ENCODE measurements at places on chromosomes 12 and 14. TPM values are rescaled to one million over a fixed set of nuclear protein-coding genes. Genes with fewer than 3 reads are reported as not detected.

The ESPL1 gene
- 63.4 TPM for total RNA-seq

DNA sequence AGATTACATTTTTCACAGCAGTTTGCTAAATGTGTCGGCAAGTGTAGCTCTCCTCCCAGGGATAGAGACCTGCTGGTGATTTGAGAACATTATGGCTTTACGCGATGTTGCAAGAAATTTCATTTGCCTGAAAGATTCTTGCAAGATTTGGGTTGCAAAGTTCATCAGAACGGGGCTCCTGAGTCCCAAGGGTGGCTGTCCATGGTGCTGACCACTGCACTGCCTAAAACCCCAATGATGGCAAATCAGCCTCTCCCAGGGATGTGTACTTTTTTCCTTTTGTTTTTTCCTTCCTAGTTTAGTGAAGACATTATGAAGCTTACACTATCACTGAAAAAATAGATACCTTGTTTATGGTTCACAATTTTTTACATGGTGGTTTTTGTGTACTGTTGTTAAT is 85.4 kb downstream of the WSCD2 start:
- H3K4me3 ChIP-seq = no peak overlapping the region
- no peaks in the 10 kb centered on the region for H3K36me3 ChIP-seq
- H3K4me1 ChIP-seq = no peaks in the 10 kb centered on the region
- DNase-seq = peak; percentile 38
- peaks cover 14% of the 10 kb centered on the region for H3K27me3 ChIP-seq

GRCh38 chr14:73764406-73765280 is 50.5 kb upstream of the PNMA1 start:
- DNase-seq = no peak
- H3K4me1 ChIP-seq = peaks cover 63% of the 10 kb centered on the region
- H3K4me3 ChIP-seq = no peak overlapping the region
- H3K27me3 ChIP-seq = no peaks in the 10 kb centered on the region
- H3K27ac ChIP-seq = peak overlapping the region; percentile 73
- H3K36me3 ChIP-seq = peaks cover 9% of the 10 kb centered on the region

The NKX2-1 gene
- total RNA-seq = 0.25 TPM

DNA sequence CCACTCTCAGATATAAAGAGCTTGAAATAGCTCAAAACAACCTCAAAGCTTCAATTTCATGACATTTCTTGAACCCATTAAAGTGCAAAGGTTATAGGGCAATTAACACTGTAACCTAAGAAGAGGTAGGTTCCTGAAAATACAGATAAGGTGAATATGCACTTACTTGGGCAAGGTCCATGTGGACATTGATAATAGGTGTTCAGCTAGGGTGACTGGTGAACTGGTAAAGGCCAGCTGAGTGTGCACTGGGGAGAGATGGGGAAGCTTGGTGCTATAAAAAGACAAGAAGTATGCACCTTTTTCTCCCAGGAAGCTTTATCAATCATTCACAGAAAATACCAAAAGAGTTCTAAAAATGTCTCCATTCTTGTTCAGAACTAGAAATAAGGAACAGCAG is 418.6 kb downstream of the SLC16A7 start:
- no peak overlapping the region for H3K4me3 ChIP-seq
- H3K36me3 ChIP-seq = no peaks in the 10 kb centered on the region
- no peaks in the 10 kb centered on the region for H3K27me3 ChIP-seq
- H3K4me1 ChIP-seq = no peaks in the 10 kb centered on the region

GRCh38 chr12:114850661-114851275 is 166.8 kb upstream of the TBX3 start:
- H3K4me1 ChIP-seq = no peaks in the 10 kb centered on the region
- H3K27ac ChIP-seq = no peak overlapping the region
- H3K36me3 ChIP-seq = no peaks in the 10 kb centered on the region
- no peak for DNase-seq
- no peak overlapping the region for H3K4me3 ChIP-seq
- H3K27me3 ChIP-seq = peaks cover 4% of the 10 kb centered on the region

Measured in activated CD8-positive, alpha-beta T cell treated with anti-CD3 and anti-CD28 coated beads for 36 hours (primary cell).